Body of pancreas (tissue), 4 donors: ENCODE measurements at places on chromosomes 1 and 21. TPM values are rescaled to one million over a fixed set of nuclear protein-coding genes. Genes with fewer than 3 reads are reported as not detected.

The AQP10 gene
- total RNA-seq = not detected

The PGBD5 gene
- total RNA-seq = 4.3 TPM

GRCh38 chr1:43671626-43672330 lies 21.8 kb downstream of the KDM4A start:
- no peak overlapping the region for H3K4me3 ChIP-seq
- H3K36me3 ChIP-seq = peaks cover 46% of the 10 kb centered on the region
- no peak overlapping the region for H3K27ac ChIP-seq
- DNase-seq = no peak
- H3K4me1 ChIP-seq = no peaks in the 10 kb centered on the region

DNA sequence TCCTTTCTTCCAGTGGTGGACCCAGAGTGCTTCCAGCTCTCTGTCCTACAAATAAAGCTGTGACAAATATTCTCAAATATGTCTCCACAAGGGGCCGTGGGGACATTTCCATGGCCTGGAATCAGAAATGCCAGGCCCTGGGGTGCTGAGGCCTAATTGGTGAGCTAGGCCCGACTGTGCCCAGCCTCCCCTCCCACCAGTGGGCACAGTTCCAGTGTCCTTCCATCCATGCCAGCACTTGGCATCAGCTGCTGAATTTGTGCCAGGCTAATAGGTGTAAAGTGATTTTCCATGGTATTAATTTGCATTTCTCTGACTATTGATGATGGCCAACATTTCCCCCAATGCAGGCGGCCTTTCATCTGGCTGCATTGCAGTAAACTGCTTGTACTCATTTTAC lies 48.5 kb upstream of the B3GALT5 start:
- H3K36me3 ChIP-seq = no peaks in the 10 kb centered on the region
- no peak overlapping the region for H3K27ac ChIP-seq
- no peak overlapping the region for H3K4me3 ChIP-seq
- DNase-seq = peak; percentile 75

The PLK3 gene
- total RNA-seq = 29.7 TPM

DNA sequence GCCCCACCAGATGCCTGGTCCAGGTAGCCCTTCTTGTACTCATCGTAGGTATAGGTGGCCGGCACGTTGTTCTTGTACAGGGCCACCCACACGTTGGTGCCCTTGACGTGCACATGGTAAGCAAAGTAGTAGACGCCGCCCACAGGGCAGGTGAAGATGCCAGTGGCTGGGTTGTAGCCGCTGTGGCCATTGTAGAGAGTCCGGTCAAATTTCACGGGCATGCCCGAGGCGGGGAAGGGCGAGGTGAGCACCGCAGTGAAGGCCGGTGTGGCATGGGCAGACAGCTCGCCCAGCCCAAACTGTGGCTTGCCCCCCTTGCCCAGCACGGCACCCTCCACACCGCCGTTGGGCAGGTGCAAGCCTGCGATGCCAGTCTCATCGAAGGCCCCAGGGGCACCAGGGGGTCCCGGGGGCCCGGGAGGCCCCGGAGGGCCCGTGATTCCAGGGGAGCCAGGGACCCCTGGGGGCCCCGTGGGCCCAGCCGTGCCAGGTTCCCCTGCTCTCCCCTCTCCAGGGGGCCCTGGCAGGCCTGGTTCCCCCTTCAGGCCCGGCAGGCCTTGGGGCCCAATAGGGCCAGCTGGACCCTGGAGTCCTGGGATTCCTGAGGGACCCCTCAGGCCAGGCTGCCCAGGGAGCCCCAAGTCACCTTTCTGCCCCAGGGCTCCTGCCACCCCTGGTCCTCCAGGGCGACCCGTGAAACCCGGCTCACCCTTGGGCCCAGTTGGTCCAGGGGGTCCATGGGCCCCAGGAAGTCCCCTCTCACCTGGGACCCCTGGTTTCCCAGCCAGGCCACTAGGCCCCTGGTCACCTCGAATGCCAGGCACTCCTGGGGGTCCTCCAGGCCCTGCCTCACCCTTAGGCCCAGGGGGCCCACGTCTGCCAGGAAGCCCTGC lies 9.2 kb downstream of the ADPRS start:
- no peaks in the 10 kb centered on the region for H3K27me3 ChIP-seq
- H3K27ac ChIP-seq = no peak overlapping the region
- no peak overlapping the region for H3K4me3 ChIP-seq

The DPT gene
- total RNA-seq = 57.1 TPM

DNA sequence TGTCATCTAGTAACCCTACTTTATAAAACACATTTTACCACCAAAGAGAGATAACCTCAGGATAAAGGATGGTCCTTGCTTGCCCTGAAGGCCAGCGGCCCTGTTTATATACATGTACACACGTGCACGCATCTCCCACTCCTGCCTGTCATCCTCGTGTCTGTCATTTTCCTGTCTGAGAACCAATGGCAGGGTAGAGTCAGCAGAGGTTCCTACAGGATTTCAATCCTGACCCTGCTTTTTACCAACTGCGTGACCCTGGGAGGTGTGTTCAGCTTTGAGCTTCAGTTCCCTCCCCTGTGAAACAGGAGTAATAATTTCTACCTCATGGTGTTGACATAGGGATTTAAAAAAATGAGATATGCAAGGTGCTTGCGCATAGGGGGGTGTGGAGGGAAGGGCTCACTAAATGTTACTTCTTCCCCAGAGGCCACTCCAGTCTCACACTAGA lies 12.3 kb upstream of the RASSF5 start:
- no peak overlapping the region for H3K4me3 ChIP-seq
- peaks cover 38% of the 10 kb centered on the region for H3K4me1 ChIP-seq
- H3K27me3 ChIP-seq = no peaks in the 10 kb centered on the region
- DNase-seq = peak; percentile 49

GRCh38 chr1:107277022-107277421 lies 136.2 kb downstream of the NTNG1 start:
- no peaks in the 10 kb centered on the region for H3K27me3 ChIP-seq
- peak; percentile 20 for DNase-seq
- no peak overlapping the region for H3K4me3 ChIP-seq
- H3K4me1 ChIP-seq = no peaks in the 10 kb centered on the region
- no peaks in the 10 kb centered on the region for H3K36me3 ChIP-seq

- no peak overlapping the region for H3K4me3 ChIP-seq
- DNase-seq = no peak
- H3K4me1 ChIP-seq = no peaks in the 10 kb centered on the region
- H3K27me3 ChIP-seq = no peaks in the 10 kb centered on the region
- H3K36me3 ChIP-seq = no peaks in the 10 kb centered on the region
These were observed 161.3 kb downstream of the PCBP3 start for GRCh38 chr21:45804809-45805313.

GRCh38 chr1:93680420-93681100 lies 1.1 kb downstream of the BCAR3 start:
- DNase-seq = peak; percentile 76
- H3K27me3 ChIP-seq = no peaks in the 10 kb centered on the region
- peaks cover 18% of the 10 kb centered on the region for H3K4me1 ChIP-seq
- no peaks in the 10 kb centered on the region for H3K36me3 ChIP-seq
- H3K4me3 ChIP-seq = peak overlapping the region; percentile 29
- no peak overlapping the region for H3K27ac ChIP-seq

The COL16A1 gene
- total RNA-seq = 15.8 TPM

DNA sequence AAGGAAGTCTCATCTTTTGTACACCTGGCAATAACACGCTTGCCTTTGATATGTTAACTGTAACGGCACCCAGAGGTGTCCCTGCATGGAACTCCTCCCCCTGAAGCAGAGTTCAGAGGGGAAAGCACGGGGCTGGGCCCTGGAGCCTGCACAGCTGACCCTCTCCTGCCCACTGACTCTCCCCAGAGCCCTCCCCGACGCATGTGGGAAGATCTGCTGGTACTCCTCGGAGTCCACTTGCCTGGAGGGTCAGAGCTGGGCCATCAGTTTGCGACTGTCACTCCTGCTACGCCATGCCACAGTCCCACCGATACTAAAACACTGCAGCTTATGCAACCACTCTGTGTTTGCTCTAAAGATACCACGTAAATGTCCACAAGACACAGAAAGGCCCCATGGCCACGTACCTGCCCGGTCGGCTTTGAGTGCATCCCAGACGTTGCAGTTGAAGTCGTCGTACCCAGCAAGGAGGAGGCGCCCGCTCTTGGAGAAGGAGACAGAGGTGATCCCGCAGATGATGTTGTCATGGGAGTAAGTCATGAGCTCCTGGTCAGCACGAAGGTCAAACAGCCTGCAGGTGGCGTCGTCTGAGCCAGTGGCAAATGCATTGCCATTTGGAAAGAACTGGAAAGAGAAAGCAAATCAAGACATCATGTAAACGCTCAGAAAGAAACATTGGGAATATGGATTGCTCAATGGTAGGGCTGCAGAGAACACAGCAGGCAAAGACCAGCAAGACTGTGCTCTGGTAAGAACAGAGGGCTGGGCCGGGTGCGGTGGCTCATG lies 10.6 kb upstream of the NADK start:
- DNase-seq = no peak
- H3K4me3 ChIP-seq = no peak overlapping the region
- no peak overlapping the region for H3K27ac ChIP-seq
- H3K4me1 ChIP-seq = no peaks in the 10 kb centered on the region
- H3K36me3 ChIP-seq = peaks cover 47% of the 10 kb centered on the region

DNA sequence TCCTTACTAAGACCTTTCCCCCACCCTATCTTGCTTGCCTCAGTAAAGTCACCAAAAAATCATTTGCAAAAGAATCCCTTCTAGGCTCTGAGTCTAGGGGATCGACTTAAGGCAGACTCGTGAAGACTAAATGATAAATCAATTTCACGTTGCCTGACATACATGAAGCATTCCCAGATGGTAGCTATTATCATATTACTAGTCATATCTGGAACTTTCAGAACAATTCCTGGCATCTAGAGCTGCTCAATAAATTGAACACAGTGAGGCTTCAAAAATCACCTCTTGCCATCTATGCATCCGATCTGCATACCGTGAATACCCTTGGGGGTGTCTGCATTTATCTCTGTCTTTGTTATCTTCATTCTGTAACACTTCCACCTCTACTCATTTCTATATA lies 49.6 kb upstream of the DAB1 start:
- H3K4me1 ChIP-seq = no peaks in the 10 kb centered on the region
- H3K27ac ChIP-seq = no peak overlapping the region
- no peak overlapping the region for H3K4me3 ChIP-seq
- H3K27me3 ChIP-seq = no peaks in the 10 kb centered on the region
- no peaks in the 10 kb centered on the region for H3K36me3 ChIP-seq

DNA sequence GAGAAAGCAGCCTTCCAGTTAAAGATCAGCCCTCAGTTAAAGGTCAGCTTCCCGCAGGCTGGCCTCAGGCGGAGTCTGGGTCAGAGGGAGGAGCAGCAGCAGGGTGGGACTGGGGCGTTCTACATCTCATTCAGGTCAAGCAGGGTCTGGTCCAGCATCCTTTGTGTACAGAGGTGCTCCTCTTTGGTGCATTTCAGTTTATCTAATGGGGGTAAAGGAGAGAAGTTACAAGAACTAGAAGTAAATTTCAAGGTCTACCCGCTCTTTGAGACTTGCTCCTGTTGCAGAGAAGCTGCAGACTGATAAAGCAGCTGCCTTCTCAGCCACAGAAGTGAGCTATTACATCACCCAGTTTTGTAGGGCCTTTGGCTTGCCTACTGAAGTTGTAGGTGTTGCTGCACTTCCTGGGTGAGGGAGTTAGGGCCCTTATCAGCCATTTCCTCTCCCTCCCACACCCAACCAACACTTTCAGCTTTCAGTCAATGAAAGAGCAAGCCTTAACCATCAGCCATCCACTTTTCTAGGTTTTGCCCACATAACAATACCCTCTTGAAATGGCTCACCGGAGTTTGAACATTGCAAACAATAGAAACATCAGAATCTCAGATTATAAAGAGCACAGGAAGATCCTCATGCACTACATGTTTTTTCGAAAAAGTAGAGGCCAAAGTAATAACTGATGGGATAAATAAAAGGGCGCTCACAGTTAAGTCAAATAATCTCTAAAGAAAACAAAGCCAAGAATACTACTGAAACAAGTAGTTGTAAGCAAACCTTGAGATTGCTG lies 2.8 kb upstream of the NUP210L start:
- H3K4me1 ChIP-seq = peaks cover 15% of the 10 kb centered on the region
- no peaks in the 10 kb centered on the region for H3K36me3 ChIP-seq
- no peak overlapping the region for H3K4me3 ChIP-seq
- no peak overlapping the region for H3K27ac ChIP-seq
- DNase-seq = no peak

The RGSL1 gene
- not detected for total RNA-seq

DNA sequence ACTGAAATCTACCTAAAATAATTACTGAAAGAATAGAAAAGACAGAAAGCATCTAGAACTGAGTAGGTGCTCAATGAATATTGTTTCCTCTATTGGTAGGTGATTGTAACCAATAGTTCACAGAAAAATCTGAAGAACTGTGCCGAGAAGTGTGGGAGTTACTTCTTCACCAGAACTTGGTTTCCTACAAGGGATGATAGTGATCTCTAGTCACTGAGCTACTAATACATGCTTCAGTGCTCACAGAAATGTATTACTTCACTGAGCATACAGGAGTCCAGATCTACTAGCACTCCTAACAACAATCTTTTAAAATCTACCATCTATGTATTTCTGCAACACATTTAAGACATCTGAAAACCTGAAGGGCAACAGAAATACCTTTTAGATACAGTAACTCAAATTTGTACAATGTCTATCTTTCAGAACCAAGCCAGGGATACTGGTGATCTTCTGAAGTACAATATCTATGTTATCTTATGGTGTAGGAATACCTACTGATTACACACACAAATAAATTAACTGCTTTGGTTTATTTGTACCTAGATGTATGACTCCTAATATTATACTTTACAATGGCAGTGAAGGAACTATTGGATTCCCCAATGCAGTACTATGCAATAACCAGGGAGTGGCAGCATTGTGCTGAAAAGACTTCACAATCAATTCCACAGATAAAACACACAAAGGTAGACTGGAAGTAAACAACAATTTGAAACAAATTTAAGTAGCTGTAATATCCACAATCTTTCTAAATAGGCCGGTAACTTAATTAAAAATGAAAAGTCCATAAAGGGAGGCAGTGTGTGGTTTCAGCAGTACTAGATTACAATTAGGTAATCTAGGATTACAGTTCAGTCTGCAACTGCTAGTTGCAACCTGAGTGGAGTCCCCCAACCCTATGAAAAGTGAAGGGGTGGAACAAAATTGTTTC lies 243.0 kb downstream of the SLC45A1 start:
- H3K27ac ChIP-seq = no peak overlapping the region
- peaks cover 24% of the 10 kb centered on the region for H3K4me1 ChIP-seq
- no peaks in the 10 kb centered on the region for H3K27me3 ChIP-seq
- H3K36me3 ChIP-seq = no peaks in the 10 kb centered on the region
- H3K4me3 ChIP-seq = no peak overlapping the region
- DNase-seq = no peak
